Activated T-helper 1 cell treated with anti-CD3 and anti-CD28 coated beads, Interleukin-12 subunit alpha, Interleukin-12 subunit beta, Interleukin-2, Interleukin-4 antibody, amounts not matched to agents 30 ng/mL and 10 ng/mL and 1 ng/mL, durations not matched to agents 14 hours and 24 hours and 36 hours (primary cell): ENCODE measurements at places on chromosomes 7 and 10. TPM values are rescaled to one million over a fixed set of nuclear protein-coding genes. Genes with fewer than 3 reads are reported as not detected.

DNA sequence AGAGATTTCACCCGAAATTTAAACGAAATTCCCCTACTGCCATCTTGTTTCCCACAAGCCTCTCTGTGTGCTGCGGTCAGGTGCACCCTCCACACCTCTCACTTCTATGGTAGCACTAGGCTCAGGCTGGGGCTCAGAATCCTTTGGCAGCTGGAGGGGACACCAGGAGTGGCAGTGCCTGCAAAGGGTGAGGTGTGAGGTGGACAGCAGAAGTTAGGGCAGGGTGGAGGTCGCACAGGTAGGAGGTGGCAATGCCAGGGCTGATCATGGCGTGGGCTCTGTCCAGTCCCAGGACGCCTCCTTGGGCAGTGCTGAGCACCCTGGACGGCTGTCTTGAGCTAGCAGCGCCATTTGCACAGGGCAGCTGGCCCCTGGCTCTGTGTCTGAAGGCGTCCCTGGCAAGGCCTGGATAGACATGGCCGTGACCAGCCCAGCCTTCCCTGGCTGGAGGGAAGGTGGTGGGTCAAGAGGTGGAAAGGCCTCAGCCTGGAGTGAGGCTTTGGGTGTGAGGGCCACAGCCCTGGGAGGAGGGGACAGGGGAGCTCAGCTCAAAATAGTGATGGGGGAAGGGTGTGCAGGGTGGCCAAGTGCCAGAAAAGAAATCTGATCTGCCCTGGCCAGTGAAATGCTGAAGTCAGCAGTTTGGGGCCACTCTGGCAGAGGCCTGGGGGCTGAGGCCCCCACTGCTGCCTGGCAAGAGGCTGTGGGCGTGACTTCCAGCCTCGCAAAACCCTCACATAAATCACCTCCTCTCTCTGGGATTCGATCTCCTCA lies 40.0 kb downstream of the ZCCHC24 start:
- H3K36me3 ChIP-seq, result no peaks in the 10 kb centered on the region
- no peak for DNase-seq
- H3K27me3 ChIP-seq, result peaks cover 2% of the 10 kb centered on the region
- no peak overlapping the region for H3K4me3 ChIP-seq

- peaks cover 26% of the 10 kb centered on the region for H3K36me3 ChIP-seq
- no peak for DNase-seq
- peak overlapping the region; percentile 89 for H3K27ac ChIP-seq
- H3K4me3 ChIP-seq, result peak overlapping the region; percentile 90
- H3K4me1 ChIP-seq, result peaks cover 32% of the 10 kb centered on the region
- H3K27me3 ChIP-seq, result no peaks in the 10 kb centered on the region
Observed at GRCh38 chr7:44081266-44081748, 1.0 kb downstream of the POLM start.

The DOCK4 gene
- 0.31 and 0.37 TPM in 2 replicates for total RNA-seq

The DPP6 gene
- total RNA-seq, result not detected in 2 replicates

DNA sequence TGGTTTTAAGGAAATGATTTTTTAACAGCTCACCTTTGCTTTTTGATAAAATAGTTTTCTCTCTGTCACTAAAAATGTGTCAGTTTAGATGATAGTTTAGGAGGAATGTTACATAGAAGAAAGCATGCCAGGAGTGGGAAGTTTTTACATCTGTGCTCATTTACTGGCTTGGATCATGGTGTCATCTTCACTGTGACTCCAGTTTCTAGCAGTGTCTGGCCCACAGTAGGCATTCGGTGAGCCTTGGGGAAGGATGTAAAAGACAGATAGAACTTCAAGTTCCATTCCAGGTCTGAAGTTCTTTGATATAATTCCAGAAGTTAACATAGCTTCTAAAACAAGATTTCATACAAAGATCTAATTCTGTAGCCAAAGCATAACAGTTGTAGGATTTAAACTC lies 259.2 kb downstream of the BICC1 start:
- no peak overlapping the region for H3K4me3 ChIP-seq
- H3K27me3 ChIP-seq, result no peaks in the 10 kb centered on the region
- no peak overlapping the region for H3K27ac ChIP-seq
- H3K36me3 ChIP-seq, result no peaks in the 10 kb centered on the region
- H3K4me1 ChIP-seq, result no peaks in the 10 kb centered on the region
